ENCODE measurements at places on chromosomes 16 and 17.

- DNase-seq = no peak
Measured at GRCh38 chr17:2905696-2906501, 109.7 kb downstream of the RAP1GAP2 start.

GRCh38 chr17:28748852-28749515 lies 5.2 kb downstream of the TRAF4 start:
- no peak for DNase-seq

- DNase-seq = no peak
Measured at GRCh38 chr16:85419503-85420408, 193.4 kb upstream of the GSE1 start.

DNA sequence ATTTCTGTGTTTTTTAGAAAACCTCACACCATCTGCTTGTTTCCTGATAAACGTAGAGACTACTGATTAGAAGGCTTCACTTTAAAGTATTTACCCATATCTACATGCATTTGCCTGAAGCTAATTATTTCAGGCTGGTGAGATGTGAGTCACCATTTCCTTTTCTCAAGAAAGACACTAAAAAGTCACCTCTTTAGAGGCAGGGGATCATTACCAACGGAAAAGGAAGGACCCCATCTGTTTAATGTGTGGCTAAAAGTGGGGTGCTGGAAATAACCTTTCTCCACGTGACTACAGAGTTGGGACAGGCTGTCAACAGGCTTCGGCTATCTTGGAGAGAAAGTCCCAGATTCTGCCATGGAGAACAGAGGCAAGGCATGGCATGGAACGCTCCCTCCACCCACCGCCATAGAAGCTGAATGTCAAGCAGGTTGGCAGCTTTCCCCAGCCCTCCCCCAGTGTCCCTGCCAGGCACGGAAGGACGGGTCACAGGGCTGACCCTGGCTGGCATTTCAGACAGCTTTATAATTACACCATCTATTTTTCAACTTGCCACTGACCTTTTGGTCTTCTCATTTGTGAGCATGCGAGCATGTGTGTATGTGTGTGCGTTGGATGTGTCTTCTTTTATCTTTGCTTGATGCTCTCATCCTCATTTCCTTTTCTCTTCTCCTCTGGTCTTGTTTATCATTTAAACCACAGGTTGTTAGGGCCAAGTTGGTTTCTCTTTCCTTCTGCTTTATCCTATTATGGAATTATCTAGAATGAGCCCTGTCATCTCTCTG lies 157.0 kb downstream of the CPPED1 start:
- DNase-seq = no peak

GRCh38 chr17:61381537-61381936 lies 18.1 kb upstream of the TBX2 start:
- DNase-seq = no peak

GRCh38 chr16:69166221-69166833 lies 20.6 kb upstream of the SNTB2 start:
- no peak for DNase-seq

DNA sequence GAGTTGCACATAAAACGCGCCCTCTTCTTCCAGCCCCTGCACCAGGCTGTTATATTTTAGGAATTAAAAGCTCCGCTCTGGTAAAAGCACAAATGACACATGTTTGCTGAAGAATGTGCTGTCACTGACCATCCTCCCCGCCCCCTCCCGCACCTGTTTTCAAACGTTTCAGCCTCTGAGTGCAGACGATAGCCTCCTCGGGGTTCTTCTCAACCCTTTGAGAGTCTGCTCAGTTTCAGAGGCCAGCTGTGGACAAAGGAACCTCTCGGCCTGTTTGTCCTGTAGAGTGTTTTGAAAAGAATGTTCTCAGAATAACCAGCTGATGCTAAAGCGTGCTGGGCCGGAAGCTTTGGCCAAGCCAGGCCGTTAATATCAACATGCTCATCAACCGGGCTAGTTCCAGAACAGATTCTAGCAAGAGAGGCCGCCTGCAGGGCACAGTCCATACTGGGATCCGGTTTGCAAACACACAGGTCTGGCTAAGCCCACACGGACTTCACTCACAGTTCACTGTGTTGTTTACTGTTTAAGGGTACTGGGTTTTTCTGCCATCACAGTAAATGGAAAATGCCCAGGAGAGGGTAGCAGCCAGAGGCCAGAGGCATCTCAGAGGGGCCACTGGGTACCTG lies 6.4 kb upstream of the CACNG4 start:
- DNase-seq = no peak

DNA sequence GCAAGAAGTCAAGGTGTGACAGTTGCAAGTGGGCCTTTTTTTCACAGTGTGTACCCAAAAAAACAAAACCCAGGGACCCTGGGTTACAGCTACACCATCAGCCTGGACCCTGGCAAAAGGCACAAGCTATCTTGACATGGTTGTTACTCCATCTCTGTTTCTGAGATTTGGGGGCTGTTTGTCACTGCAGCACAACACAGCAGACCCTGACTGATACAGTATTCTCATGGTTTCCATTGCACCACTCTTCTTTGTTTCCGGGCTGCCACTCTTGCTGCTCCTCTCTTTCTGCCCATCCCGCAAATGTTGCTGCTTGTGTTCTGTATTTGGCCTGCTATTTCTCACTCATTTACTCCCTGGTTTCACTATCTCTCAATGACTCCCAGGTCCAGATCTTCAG lies 55.2 kb downstream of the C16orf78 start:
- no peak for DNase-seq

- no peak for DNase-seq
Measured at GRCh38 chr17:7572338-7572587, 7.2 kb upstream of the CD68 start.

GRCh38 chr16:85379041-85380001 lies 233.8 kb upstream of the GSE1 start:
- no peak for DNase-seq

- DNase-seq = no peak
Measured at GRCh38 chr17:77346765-77347164, 206.0 kb downstream of the SEC14L1 start.

- DNase-seq = no peak
Measured at GRCh38 chr16:797120-797420, 3.5 kb downstream of the GNG13 start.

- no peak for DNase-seq
Measured at GRCh38 chr16:49675413-49675812, 180.5 kb downstream of the ZNF423 start.

DNA sequence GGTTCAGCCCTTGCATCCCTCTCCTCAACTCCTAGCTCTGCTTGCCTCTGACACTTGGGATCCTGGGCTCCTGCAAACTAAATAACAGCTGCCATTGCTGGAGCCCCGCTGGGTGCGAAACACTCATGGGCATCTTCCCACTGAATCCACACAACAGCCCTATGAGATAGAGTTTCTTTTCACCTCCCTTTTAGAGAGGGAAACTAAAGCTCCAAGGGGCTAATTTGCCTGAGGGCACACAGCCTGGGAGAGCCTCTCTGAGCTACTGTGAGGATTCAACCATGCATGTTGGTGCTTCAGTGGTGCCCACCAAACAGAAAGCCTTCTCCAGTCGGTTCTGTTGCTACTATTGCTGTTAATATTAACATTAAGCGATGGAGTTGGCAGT lies 4.0 kb downstream of the ACBD4 start:
- no peak for DNase-seq

- DNase-seq = peak; percentile 61
Measured at GRCh38 chr16:22077700-22078313, 14.5 kb upstream of the VWA3A start.

GRCh38 chr16:67531247-67531646 lies 2.6 kb downstream of the RIPOR1 start:
- no peak for DNase-seq

DNA sequence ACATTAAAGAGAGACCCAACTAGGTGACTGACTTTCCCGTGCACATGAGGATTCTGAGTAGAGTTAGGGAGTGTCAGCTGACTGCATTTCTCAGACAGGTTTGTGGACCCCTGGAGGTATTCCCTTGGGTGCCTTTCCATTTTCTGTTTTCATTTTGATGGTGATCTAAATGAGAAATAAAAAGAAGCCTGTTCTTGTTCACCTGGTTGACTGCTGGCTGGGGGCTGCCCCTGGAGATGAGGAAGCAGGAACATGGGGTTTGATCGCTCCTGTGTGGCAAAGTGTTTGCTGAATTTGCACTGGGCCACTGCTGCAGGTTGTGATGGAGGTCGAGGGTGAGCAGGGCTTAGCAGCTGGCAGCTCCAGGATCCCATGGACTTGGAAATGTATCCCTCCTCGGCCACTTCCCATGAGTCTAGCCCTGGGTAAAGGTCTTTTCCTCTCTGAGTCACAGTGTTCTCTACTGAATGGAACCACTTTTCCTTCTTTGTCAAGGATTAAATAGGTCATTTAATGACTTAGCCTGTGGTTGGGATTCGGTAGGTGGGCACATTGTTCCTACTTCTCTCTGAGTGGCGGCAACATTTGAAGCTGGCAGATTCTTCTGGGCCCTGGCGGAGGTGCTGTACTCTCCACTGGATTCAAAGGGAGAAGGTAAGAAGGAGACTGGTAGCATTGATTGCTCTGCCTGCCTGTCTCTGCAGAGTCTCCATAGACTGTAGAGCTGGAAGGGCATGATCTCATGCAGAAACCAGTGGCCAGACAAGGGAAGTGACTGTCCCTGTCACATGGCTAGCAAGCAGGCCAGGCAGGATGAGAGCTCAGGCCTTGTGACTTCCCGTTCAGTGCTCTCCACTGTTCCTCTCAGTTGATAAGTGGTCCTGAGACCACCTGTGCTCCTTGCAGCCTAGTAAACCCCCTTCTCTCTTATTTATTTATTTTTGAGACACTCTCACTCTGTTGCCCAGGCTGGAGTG lies 17.9 kb downstream of the SNX29 start:
- DNase-seq = no peak

- DNase-seq = no peak
Measured at GRCh38 chr16:88736496-88736895, 30.2 kb downstream of the CTU2 start.

DNA sequence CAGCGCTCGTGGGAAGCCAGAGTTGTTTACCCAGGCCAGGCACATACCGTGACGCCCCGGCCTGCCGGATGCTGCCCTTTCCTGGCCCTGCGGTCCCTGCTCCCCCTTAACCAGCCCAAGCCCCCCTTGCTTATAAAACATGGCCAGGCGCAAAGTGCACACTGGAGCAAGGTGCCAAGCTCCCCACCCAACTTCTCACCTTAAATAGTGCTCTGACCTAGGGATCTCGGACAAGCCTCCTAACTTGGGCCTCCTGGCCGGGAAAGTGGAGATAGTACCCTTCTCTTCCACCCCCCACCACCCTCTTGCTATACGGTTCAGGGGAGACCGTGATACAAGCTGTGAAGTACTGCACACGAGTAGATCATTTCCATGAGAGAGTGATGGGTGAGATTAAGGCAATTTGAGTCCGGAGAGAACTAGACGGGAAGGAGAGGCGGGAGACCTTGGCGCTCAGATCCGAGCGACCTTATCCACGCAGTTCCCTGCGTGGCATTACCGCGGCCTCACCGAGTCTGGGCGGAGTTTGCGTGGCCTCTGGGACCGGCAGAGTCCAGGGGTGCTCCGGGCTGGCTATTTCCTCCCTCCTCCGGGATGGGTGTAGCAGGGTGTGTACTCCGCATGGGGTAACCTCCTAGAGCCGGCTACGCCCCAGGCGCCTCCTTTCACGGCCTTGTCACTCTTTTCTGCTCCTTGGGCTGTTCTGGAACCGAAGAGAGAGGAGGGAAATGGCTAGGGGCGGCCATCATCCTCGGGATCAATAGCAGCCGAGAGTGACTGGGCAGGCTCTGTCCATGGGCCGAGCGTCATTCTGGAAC lies 4.4 kb upstream of the LHX1 start:
- DNase-seq = no peak

DNA sequence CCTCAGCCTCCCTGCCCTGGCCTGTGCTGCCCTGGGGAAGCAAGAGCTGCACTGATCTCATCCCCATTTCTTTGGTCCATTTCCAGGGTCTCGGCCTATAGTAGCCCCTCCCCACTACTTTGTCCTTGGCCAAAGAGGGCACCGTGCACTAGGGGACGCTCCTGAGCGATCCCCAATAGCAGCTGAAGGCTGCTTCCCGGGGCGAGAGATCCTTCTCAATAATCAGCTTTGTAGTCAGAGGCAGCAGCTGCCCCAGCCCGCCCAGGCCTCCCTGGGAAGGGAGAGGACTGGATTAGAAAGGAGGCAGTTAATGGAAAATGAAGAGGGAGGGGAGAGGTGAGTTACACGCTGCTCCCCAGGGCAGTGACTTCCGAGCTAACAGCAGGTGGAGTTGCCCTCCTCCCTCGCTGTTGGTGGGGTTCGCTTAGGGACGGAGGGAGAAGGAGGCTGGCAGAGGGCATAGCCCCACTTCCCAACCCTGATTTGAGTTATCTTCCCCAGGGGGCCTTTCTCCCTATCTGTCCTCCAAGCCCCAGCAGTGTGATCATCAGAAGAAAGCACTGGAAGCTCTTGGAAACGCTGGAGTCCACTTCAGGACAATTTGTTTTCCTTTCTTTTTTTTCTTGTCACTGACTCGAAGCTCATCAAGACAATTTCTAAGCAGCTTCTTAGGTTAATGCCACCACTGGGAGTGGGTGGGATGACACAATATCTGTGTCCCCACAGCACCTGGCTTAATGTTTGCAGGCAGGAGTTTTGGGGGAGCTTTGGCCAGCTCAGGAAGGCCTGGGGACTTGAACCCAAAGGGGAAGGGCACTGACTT lies 2.6 kb downstream of the MXRA7 start:
- no peak for DNase-seq

DNA sequence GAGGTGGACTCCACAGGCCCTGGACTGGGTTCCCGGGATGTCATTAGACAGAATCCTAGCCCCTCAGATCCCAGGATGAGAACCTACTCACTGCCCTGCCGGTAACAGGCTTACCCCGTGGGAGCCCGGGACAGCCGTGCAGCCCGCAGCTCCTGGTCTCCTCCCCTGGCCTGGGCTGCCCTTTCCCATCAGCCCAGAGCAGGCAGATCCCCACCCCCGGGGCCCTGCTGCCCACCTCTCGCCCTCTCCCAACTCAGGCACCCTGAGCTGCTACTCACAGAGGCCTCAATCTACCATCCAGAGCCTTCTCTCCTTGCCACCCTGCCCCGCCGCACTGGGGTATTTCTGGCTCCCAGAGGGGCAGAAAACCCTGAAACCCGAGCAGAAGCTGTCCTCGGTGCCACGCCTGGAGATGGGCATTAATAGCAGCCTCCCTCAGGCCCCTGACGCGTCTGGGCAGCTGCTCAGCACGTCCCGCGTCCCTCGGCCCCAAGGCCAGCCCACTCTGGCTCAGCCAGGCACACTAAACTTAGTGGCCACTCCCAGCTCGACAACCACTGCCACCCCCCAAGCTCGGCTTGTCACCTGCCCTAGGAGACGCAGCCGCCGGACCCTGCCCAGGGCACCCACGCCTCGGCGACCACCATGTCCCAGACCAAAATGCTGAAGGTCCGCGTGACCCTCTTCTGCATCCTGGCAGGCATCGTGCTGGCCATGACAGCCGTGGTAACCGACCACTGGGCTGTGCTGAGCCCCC lies at the start of gene CACNG1:
TSS of gene CACNG1 (plus strand) at position 539 of the 757 bp plus-strand sequence. CDS start at position 646, 107 bp downstream.
- DNase-seq = no peak

DNA sequence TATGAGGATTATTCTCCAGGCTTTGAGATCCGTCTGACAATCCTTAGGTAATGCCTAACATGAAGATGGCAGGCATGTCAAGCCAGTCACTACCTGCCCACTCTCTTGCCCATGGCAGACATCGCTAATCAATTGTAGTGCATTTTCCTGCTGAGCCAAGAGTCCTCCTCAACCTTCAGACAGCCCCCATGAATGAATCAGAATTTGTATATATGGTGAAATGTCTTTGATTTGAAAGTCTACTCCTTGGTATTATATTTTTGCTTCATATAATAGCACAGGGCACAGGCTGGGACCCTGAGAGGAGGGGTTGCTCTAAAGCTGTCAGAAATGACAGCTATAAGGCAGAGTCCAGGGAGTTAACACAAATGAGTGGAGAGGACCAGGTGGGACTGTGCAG lies 27.0 kb upstream of the COQ7 start:
- no peak for DNase-seq
